ENCODE measurements at places on chromosomes 3 and 15.

GRCh38 chr15:44530653-44531052 lies 6.3 kb upstream of the EIF3J start:
- no peak for DNase-seq

DNA sequence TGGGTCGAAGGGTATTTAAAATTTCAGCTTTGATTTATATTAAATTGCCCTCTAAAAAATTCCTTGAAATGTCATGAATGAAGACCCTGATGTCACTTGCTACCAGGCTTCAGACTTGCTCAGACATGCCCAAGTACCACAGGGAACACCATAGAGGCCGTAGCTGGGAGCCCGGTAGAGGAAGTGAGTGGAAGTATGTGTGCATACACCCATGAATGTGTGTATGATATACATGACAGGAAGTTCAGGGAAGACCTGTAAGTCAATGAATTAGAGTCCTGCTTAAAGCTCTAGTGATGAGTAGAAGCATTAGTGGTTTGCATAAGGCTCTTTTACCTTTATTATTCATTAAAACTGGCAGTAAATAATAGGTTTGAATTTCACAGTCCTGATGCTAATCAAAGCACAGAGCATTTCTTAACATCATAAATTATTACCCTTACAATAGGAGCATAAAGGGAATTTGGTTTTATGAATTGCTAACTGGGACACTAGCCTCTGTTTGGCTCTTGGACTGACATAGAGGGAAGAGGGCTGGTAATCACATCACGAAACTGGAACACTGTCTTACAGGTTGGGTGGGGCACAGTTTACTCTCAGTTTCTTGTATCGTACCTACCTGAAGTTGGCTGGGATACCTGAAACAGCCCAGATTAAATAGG lies 144.4 kb downstream of the CHST2 start:
- no peak for DNase-seq

DNA sequence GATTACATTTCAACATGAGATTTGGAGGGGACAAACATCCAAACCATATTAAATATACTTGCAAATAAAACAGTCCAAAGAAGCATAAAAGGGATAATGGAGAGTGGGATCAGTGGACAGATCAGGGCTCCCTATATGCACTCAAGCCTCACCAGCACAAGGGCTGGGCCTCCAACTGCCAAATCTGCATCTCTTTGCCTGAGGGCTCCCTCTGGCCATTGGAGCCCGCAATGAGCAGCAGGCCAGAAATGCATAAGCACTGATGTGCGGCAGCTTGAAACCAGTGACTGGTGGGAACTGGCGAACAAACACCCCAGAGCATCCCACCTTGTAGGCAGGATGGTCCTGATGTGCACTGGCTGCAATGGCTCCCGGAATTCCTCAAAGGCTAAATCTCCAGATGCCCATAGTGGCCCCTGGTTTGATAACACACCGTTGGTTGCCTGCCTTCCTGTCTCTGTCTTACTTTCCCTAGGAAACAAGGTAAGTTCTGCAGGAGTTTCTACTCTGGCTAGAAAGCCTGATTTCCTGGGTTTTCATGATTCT lies 55.9 kb upstream of the POMGNT2 start:
- DNase-seq, result no peak

- peak; percentile 21 for DNase-seq
Observed at GRCh38 chr15:64507293-64507802, 47.0 kb downstream of the ZNF609 start.

DNA sequence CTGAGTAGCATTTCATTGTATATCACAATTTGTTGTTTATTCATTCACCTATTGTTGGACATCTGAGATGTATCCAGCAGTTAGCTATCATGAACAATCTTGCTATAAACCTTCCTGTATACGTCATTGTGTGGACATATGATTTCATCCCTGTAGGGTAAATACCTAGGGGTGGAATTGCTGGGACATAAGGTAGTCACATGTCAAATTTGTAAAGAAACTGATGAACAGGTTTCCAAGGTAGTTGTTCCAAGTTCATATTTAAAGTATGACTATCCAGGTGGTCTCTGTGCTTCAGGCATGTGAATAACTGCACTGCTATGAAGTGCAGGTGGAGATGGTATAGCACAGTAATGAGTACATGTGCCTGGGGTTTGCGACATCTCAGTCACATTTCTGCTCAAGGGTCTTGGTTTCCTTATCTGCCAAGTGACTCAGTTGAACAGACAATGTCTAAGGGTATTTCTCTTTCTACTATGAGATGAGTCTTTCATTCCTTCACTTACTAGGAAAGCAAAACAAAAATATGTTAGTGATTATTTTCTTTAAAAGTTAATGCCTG lies 229.0 kb upstream of the HES1 start:
- no peak for DNase-seq

GRCh38 chr3:21331857-21332256 lies 419.2 kb downstream of the ZNF385D start:
- no peak for DNase-seq

DNA sequence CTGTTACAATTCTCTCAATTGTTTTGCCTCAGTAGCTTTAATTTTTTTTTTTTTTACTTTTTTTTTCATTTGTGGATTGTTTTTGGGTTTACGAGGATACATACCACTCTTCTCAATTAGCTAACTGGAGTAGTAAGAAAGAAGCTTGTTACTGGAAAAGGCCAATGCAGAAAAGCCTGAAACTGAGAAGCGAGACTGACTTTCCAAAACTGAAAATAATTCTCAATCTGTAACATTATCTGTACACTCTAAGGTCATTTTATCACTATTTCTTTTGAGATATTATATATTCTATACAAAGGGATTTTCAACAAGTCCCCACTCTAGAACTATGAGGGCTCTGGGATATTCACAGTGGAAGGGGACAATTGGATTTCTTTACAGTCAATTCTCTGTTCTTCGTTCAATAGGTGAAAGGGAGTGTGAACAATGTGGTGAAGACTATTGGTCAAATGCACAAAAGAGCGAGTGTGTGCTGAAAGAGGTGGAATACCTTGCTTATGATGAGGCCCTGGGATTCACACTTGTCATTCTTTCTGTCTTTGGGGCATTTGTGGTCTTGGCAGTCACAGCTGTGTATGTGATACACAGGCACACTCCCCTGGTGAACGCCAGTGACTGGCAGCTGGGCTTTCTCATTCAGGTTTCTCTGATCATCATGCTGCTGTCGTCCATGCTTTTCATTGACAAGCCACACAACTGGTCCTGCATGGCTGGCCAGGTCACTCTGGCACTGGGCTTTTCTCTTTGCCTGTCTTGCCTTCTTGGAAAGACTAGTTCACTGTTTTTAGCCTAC lies 83.9 kb upstream of the KCNAB1 start:
- DNase-seq, result no peak

DNA sequence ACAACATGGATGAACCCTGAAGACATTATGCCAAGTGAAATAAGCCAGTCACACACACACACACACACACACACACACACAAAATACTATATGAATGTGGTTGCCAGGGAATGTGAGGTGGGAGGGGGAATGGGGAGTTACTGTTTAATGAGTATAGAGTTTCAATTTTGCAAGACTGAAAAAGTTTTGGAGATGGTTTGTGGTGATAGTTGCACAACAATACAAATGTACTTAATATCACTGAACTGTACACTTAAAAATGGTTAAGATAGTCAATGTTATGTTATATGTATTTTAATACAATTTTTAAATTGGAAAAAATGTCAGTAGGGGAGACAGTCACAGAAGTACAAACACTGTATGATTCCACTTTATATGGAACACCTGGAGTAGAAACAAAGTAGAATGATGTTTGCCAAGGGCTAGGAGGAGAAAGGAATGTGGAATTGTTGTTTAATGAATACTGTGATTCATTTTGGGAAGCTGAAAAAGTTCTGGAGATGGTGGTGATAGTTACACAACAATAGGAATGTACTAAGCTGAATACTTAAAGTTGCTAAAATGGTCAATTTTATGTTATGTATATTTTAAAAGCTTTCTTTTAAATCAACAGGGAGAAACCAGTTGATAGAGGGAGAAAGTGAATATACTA lies 76.6 kb downstream of the RPL39L start:
- no peak for DNase-seq

GRCh38 chr3:23017801-23018200 lies 185.3 kb upstream of the UBE2E2 start:
- DNase-seq, result no peak

DNA sequence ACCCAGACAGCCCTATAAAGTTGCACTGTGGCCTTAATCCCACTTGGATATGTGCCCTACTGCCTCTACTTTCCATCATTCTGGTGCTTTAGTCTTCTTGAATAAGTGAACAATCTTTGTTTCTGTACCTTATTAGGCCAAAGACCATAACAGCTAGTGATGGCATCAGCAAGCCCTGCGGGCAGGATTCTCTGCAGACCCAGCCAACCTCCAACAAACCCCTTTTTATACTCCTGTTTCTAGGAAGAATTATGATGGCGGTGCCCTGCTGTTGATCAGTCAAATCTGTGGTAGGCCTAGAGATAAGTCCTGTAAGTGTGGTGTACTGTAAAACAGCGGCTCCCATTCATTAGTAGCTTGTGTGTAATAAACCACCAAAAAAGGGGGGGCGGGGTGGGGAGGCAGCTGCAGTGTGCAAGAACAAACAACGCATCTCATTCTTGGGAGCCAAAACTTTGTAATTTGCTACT lies 40.5 kb downstream of the SOX2 start:
- DNase-seq, result peak; percentile 74
